ENCODE measurements at places on chromosomes 5 and 9.

GRCh38 chr5:51472472-51472871 is 89.2 kb downstream of the ISL1 start:
- no peak for DNase-seq

GRCh38 chr5:95441636-95442035 is 50.5 kb downstream of the FAM81B start:
- DNase-seq = no peak

DNA sequence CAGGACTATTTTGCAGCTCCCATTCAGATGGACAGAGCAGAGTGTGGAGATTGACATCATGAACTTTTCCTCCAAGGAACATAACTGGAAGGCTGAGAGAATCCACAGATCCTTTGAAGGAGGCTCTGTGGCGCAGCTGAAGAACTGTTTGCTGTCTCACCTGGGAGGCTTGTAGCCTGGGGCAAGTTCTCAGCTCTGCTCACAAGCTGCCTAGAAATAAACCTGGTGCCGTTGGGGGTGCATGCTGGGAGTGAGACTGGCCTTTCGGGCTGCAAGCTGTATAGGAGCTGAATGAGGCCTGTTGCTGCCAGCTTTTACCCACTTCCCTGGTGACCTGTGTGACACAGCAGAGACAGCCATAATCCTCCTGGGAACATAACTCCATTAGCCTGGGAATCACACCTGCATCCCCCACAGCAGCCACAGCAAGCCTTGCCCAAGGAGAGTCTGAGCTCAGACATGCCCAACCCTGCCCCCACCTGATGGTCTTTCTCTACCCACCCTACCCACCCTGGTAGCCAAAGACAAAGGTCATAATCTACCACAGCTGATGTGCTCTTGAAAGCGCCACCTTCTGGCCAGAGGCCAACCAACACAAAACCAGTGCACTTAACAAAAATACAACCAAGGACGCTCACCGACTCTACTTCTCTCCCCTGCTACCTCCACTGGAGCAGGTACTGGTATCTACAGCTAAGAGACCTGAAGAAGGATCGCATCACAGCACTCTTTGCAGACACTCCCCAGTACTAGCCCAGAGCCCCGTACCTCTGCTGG is 205.1 kb upstream of the MRPS30 start:
- DNase-seq = peak; percentile 1

GRCh38 chr5:133938929-133939328 is 29.5 kb downstream of the C5orf15 start:
- no peak for DNase-seq

DNA sequence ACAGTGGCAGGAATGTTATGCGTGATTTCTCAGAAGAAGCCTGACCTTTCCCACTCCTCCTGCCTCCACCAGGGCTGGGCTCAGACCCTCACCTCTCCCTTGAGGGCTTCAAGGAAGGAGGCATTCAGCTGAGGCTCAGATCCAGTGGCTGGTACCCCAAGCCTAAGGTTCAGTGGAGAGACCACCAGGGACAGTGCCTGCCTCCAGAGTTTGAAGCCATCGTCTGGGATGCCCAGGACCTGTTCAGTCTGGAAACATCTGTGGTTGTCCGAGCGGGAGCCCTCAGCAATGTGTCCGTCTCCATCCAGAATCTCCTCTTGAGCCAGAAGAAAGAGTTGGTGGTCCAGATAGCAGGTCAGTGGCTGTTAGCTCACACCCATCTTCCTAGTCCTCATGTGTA is 9.9 kb downstream of the BTNL9 start:
- DNase-seq = no peak

DNA sequence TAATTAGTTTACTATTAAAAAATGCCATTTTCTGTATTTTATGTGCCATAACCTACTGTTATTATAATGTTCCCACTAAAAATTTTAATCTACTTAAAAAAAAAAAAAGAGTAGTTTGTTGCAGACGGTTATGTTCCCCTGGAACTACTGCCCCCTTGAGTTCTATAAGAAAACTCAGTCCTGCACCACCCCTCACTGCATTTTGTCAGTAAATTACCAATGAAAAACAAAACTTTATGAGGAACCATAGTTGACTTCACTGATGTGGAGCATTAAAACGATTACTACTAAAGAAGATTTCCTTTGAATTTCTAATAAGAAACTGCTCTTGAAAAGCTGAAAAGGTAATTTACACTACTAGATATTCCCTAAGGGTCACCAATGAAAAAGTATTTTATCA is 288.7 kb downstream of the FBXL17 start:
- peak; percentile 40 for DNase-seq

DNA sequence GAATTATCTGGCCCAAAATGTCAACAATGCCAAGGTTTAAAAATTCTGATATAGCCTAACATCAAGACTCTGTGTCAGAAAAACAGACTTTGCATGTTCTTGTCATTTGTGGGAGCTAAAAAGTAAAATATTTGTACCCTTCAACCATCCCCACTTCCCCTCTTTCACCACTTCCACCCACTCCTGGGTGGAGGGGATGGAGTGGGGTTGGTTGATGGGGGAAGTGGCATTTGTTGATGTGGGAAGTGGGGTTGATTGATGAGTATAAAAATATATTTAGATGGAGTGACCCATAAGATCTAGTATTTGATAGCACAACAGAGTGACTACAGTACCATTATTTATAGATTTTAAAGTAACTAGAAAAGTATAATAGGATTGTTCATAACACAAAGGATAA is 55.0 kb upstream of the C9orf72 start:
- DNase-seq = no peak

GRCh38 chr5:180284149-180284548 is 7.7 kb downstream of the MAPK9 start:
- no peak for DNase-seq

All from ELR (cell line).